ENCODE measurements at places on chromosomes 2 and 18. TPM values are rescaled to one million over a fixed set of nuclear protein-coding genes. Genes with fewer than 3 reads are reported as not detected.

The CNDP1 gene
- polyA plus RNA-seq = 0.14 TPM

The TMEM178A gene
- 20.7 TPM for polyA plus RNA-seq

The EPAS1 gene
- 51.7 TPM for polyA plus RNA-seq

The SMARCAL1 gene
- 21.6 TPM for polyA plus RNA-seq

DNA sequence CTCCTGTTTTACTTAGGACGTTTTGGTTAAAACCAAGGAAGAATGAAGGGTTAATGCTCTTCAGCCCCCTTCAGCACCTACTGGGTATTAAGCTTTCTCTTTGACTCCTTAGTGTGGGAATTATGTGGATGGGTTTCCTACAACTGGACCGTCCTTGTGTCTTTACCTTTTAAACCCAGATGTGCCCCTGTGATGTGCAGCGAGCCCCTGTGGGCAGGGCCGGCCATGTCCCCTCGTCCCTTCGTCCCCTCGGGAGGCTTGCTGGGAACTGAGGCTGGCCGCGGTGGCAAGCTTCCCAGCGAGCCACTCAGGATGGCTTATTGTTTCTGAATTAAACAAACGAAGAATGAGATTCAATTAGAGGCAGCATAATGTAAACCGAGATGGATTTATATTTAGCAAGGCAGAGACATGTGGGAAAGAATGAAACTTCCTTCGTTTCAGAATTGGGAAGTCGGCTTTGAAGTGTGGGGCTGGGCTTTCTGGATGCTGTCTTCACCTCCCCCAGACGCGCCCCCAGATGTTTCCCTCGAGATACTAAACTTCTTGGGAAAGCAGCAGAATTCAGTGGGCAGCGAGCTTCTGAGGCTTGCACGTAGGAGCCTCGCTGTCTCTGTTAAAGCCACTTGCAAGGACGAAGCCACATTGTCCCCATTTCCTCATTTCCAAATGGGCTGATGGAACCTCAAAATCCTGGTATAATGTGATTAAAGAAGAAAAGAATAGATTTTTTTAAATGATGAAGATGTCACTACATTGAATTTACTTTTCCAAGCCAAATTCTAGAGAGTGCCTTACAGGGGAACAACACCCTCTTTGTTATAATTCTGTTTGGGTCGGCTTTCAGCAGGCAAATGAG is 146.0 kb downstream of the VAPA start:
- DNase-seq = no peak

- peak; percentile 38 for DNase-seq
Measured at GRCh38 chr2:56335101-56335500, 151.3 kb downstream of the CCDC85A start.

DNA sequence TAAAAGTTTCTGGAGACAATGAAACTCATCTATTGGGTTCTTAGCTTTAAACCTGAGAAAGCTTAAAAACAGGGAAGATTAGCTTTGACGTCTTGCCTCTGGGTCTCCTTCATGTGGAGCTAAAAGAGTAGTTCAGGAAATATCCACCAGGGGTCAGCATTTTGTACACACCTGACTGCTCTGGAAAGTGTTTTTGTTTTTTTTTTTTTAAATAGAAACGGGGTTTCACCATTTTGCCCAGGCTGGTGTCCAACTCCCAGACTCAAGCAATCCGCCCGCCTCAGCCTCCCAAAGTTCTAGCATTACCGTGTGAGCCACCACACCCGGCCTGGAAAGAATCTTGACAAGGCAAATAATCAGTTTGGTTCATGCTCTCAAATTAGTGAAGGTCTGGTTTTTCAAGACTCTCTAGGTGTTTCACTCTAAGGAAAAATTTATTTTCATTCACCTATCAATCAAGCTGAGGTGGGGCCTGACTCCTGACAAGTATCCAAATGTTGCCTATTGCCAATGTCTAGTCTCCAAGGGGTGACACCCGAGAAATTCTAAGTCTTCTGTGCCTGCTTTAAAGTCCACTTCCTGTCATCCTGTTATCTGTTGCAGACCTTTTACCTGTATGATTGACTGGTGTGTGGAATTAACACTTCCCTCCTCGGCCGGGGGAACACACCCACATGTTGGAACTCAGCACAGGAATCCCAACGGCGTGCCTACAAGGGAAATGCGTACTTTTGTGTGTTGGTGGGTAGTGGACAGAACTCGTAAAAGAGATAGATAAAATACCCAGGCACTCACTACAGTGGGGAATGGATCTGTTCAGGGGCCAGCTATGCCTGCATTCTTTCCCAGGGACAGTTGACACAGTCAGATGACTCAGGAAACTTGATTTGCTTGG is 11.3 kb downstream of the IL1RN start:
- peak; percentile 66 for DNase-seq
